ENCODE measurements at places on chromosomes 1 and 21. TPM values are rescaled to one million over a fixed set of nuclear protein-coding genes. Genes with fewer than 3 reads are reported as not detected.

ZNF593OS gene
- not detected for total RNA-seq

AKNAD1 gene
- not detected for total RNA-seq

FMO1 gene
- 2.0 TPM for total RNA-seq

YIPF1 gene
- 12.5 TPM for total RNA-seq

PM20D1 gene
- total RNA-seq: 1.3 TPM

TSPAN1 gene
- total RNA-seq: 1.8 TPM

DNA sequence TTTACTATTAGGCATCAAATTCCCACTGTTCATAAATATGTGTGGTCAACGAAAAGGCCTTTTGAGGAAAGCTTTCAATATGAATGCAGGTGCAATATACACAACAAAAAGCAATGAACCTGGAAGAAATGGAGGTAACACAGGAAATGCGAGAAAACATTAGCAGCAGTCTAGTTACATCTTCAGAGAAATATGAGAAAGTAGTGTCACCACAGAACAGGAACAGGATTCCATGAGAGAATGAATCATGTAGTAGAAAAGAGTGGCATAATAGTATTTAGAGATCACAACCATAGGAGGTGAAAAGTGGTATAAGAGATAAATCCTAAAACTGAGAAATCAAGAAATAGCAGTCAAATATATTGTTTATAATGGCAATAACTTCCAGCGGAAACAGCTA is 103.7 kb downstream of the AK5 start:
- DNase-seq: no peak
- no peaks in the 10 kb centered on the region for H3K36me3 ChIP-seq
- no peak overlapping the region for H3K27ac ChIP-seq
- no peak overlapping the region for H3K4me3 ChIP-seq

DNA sequence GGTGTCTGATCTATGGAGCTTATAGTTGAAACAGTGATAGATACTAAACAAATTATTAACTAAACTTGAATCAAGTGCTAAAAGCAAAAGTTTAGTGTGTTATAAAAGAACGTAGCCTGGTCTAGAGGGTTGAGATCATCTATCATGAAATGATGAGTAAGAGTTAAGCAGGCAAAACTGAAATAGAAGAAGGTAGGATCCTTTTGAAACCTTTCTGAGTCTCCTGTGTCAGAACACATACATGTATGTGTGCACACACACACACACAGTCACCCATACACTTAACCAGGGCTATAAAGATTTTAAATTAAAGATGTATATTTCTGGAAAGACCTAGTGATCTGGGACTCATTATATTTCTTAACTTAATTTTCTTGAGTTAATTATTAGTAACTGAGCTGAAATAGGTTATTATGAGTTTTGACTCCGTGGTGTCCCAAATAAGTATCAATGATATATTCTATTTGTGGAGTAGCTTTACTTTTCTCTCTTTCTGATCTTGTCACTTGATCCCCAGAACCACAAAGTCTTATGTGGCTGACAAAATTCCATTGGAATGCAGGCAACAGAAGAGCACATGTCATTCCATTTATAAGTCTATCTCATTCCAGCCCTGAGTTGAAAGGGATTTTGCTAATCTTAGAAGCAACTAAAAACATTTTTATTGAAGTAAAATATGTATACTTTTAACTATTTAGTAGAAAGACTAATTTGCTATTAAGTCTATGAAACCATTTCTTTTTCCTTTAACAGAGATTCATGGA is 70.7 kb downstream of the PRRX1 start:
- no peak for DNase-seq
- H3K36me3 ChIP-seq: peaks cover 6% of the 10 kb centered on the region
- H3K27me3 ChIP-seq: no peaks in the 10 kb centered on the region

DNA sequence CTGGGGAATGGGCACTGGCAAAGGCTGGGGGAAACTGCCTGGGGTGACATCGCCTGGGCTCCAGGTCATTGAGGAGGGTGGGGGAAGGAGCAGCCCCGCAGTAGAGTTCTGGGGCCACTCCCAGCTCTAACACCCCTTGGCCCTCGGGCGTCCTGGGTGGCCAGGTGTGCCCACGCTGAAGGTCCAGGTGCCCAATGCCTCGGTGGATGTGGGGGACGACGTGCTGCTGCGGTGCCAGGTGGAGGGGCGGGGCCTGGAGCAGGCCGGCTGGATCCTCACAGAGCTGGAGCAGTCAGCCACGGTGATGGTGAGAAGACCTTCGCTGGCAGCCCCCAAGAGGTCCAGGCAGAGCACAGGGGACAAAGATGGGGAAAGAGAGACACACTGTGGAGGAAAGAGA is 7.7 kb downstream of the NTRK1 start:
- no peaks in the 10 kb centered on the region for H3K36me3 ChIP-seq
- H3K4me1 ChIP-seq: no peaks in the 10 kb centered on the region
- H3K27ac ChIP-seq: no peak overlapping the region
- H3K4me3 ChIP-seq: no peak overlapping the region
- peaks cover 14% of the 10 kb centered on the region for H3K27me3 ChIP-seq

GRCh38 chr1:151907363-151908139 is 1.8 kb downstream of the THEM4 start:
- peaks cover 3% of the 10 kb centered on the region for H3K36me3 ChIP-seq
- peaks cover 37% of the 10 kb centered on the region for H3K4me1 ChIP-seq
- H3K4me3 ChIP-seq: no peak overlapping the region

- no peak for DNase-seq
- no peak overlapping the region for H3K27ac ChIP-seq
- H3K4me3 ChIP-seq: no peak overlapping the region
- H3K36me3 ChIP-seq: peaks cover 57% of the 10 kb centered on the region
- no peaks in the 10 kb centered on the region for H3K4me1 ChIP-seq
Measured at GRCh38 chr1:179990847-179991246, 36.2 kb downstream of the CEP350 start.

DNA sequence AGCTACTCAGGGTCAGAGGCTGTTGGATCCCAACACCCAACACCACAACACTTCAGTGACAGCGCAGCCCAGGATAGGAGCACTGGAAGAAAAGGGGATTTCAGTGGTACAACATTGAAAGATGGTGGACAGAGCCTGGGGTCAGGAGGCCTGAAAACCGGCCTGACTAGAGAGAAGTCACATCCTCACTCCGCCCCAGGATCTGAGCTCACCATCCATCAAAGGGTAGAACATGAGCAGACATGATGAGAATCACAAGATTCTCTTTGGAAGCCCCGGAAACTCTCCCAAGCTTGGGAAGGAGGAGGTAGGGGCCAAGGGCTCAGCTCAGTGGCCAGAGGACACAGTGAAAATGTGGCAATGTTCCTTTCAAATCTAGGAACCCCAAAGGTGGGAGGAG is 271.3 kb downstream of the NPHP4 start:
- DNase-seq: no peak
- no peak overlapping the region for H3K27ac ChIP-seq
- H3K4me3 ChIP-seq: no peak overlapping the region
- H3K4me1 ChIP-seq: no peaks in the 10 kb centered on the region

- no peak overlapping the region for H3K4me3 ChIP-seq
- H3K4me1 ChIP-seq: peaks cover 10% of the 10 kb centered on the region
- H3K36me3 ChIP-seq: no peaks in the 10 kb centered on the region
Measured at GRCh38 chr1:168686666-168687065, 42.3 kb downstream of the DPT start.

DNA sequence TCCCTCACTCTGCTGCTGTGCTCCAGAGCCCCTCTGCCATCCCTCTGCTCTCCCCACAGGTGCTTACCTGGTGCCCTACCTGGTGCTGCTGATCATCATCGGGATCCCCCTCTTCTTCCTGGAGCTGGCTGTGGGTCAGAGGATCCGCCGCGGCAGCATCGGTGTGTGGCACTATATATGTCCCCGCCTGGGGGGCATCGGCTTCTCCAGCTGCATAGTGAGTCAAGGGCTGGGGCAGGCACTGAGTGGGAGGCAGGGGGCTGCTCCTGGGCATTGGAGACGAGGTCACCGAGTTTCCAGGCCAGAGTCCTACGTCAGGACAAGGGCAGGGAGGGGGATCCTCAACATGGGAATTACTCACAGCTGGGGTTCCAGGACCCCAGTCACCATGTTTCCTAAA is 21.7 kb downstream of the SLC6A17 start:
- H3K4me1 ChIP-seq: no peaks in the 10 kb centered on the region
- no peak for DNase-seq
- H3K27ac ChIP-seq: no peak overlapping the region
- H3K27me3 ChIP-seq: peaks cover 5% of the 10 kb centered on the region
- H3K36me3 ChIP-seq: no peaks in the 10 kb centered on the region
- no peak overlapping the region for H3K4me3 ChIP-seq

GRCh38 chr1:34363447-34363846 is 186.7 kb downstream of the C1orf94 start:
- no peaks in the 10 kb centered on the region for H3K36me3 ChIP-seq
- H3K4me1 ChIP-seq: no peaks in the 10 kb centered on the region
- no peak overlapping the region for H3K27ac ChIP-seq

DNA sequence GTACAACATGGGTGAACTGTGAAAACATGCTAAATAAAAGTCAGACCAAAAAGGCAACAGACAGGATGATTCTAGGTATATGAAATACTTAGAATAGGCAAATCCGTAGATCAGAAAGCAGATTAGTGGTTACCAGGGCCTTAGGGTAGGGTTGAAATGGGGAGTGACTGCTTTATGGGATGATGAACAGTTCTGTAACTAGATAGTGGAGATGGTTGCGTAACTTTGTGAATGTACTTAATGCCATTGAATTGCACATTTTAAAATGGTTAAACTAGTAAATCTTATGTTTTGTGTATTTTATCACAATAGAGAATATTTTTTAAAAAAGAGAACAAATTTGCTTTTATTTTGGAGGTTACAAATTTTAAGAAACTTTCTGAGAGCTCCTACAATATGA is 17.4 kb downstream of the ZNF326 start:
- no peak overlapping the region for H3K27ac ChIP-seq
- peaks cover 99% of the 10 kb centered on the region for H3K36me3 ChIP-seq
- DNase-seq: no peak
- no peak overlapping the region for H3K4me3 ChIP-seq

DNA sequence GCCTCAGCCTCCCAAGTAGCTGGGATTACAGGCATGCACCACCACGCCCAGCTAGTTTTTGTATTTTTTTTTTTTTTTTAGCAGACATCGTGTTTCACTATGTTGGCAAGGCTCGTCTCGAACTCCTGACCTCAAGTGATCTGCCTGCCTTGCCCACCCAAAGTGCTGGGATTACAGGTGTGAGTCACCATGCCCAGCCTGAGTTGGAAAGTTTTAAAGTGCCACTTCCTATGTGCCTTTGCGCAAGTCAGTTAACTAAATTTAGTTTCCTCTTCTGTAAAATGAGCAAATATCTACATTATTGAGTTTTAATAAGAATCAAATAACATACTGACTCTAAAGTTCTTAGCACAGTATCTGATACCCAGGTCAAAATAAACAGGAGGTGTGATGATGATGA is 12.4 kb downstream of the SLC19A2 start:
- DNase-seq: no peak
- peaks cover 7% of the 10 kb centered on the region for H3K36me3 ChIP-seq
- no peak overlapping the region for H3K4me3 ChIP-seq

DNA sequence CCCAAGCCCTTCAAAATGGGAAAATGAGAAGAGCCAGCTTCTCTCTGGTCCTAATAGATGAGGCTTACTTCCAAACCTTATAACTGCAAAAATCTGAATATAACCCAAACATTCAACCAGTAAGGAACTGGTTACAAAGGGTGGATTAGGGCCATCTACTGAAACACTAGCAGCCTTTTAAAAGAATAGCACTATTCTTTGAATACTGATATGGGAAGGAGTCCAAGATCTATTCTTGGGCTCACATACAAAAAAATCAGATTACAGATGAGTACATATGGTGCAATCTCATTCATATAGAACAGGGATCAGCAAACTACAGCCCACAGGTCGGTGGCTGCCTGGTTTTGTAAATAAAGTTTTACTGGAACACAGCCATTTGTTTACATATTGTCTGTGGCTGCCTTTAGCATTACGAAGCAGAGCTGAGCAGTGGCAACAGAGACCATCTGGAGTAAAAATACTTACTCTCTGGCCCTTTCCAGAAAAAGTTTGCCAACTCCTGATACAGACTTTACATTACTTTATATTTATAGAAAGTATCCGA is 167.7 kb downstream of the ZSCAN20 start:
- H3K4me3 ChIP-seq: no peak overlapping the region
- H3K36me3 ChIP-seq: no peaks in the 10 kb centered on the region
- H3K27ac ChIP-seq: no peak overlapping the region
- no peak for DNase-seq
- H3K4me1 ChIP-seq: no peaks in the 10 kb centered on the region

GRCh38 chr1:196516373-196516772 is 91.9 kb downstream of the KCNT2 start:
- no peak for DNase-seq
- H3K4me3 ChIP-seq: no peak overlapping the region
- no peaks in the 10 kb centered on the region for H3K4me1 ChIP-seq

DNA sequence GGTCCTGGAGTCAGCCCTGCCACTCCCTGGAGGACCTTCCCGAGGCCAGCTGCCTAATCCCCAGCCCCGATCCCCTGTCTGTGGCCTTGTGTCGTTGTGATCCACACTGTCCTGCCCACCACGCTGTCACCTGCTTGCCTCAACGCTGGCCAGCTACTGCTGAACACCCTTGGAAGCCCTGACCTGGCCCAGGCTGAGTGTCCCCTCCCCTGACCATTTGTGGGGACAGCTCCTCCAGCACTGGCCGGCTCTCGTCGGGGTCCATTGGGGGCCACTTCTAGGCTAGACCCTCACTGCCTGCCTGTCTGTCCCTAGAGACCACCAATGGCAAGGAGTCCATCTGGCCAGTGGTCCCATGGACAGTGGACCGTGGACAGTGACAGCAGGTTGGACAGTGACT is 12.0 kb upstream of the UMODL1 start:
- peaks cover 14% of the 10 kb centered on the region for H3K27me3 ChIP-seq
- no peak for DNase-seq
- H3K4me3 ChIP-seq: no peak overlapping the region
- H3K36me3 ChIP-seq: no peaks in the 10 kb centered on the region
- no peak overlapping the region for H3K27ac ChIP-seq
- no peaks in the 10 kb centered on the region for H3K4me1 ChIP-seq

- no peak for DNase-seq
- H3K4me1 ChIP-seq: peaks cover 17% of the 10 kb centered on the region
- H3K36me3 ChIP-seq: no peaks in the 10 kb centered on the region
- H3K27me3 ChIP-seq: no peaks in the 10 kb centered on the region
- H3K27ac ChIP-seq: no peak overlapping the region
Measured at GRCh38 chr1:36352125-36352909, 28.9 kb upstream of the EVA1B start.

DNA sequence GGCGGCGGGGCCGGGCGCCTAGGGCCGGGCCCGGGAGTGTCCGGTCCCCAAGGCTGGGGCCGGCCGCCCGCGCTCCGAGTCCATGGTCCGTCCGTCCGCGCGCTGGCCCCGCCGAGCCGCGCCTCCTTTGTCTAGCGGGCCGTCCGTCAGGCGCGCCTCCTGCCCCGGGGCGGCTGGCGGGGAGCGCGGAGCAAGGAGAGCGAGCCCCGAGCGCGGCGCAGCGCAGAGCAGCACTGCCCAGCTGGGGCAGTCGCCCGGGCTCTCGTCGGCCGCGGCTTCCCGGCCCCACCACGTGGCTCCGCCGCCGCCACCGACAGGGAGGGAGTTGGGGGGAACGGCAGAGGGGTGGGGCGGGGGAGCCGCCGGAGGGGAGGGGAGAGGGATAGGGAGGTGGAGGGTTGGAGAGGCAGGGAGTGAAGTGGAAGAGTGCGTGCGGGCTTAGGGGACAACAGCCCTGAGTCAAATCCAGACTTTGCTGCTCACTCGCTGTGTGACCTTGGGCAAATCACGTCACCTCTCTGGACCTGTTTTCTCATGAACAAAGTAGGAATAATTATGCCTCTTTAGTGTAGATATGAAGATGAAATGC is at the start of gene NKAIN1:
Gene NKAIN1 (minus strand): TSS at position 235 of the 589 bp plus-strand sequence. CDS start 340 bp downstream, outside the sequence.
- no peaks in the 10 kb centered on the region for H3K36me3 ChIP-seq
- H3K27me3 ChIP-seq: peaks cover 64% of the 10 kb centered on the region
- H3K27ac ChIP-seq: no peak within 1 kb of the TSS
- H3K4me3 ChIP-seq: no peak within 1 kb of the TSS
- DNase-seq: no peak
- no peaks in the 10 kb centered on the region for H3K4me1 ChIP-seq
